GM13977 (cell line): ENCODE measurements at places on chromosomes 11 and 22.

DNA sequence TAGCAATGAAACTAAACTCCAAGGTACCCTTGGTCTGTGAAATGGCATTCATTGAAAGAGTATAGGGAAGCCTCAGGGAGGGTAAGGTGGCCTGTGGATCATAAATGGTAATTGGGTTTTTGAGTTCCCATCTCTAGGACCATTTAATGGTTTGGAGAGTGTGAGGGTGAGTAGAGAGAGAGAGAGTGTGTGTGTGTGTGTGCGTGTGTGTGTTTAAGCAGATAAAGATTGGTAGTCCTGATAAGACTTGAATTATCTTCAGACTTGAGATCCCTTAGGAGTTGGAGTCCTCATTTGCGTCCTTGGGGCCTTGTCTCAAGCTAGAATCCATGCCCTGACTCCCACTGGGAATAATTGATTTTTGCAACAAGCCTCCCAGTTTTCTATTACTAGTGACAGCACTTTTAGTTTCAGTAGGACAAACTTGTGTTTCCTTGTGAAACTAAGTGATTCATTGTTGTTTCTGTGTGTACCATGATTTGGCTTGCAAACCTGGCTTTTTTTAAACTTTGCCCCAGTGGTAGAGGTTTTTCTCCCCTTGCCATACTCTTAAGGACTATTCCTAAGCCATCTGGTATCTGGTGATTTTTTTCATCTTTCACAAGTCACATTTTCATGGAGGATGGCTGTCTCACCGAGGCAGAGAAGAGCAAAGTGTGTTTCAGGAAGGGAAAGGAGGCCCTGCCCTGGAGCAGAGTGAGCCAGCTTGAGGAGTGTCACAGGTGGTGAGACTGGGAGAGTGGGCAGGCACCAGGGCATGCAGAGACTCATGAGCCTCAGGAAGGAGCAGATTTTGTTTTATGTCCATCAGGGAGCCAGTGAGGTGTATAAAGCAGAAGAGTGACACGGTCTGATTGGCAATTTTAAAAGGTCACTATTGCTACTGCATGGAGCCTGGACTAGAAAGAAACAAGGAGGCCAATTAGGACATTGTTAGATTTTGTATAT is 26.7 kb downstream of the ALKBH3 start:
- no peak for DNase-seq

GRCh38 chr11:75558939-75559843 is 2.9 kb upstream of the SERPINH1 start:
- no peak for DNase-seq

- DNase-seq = no peak
These were observed 27.6 kb downstream of the RCOR2 start for GRCh38 chr11:63889344-63889743.

DNA sequence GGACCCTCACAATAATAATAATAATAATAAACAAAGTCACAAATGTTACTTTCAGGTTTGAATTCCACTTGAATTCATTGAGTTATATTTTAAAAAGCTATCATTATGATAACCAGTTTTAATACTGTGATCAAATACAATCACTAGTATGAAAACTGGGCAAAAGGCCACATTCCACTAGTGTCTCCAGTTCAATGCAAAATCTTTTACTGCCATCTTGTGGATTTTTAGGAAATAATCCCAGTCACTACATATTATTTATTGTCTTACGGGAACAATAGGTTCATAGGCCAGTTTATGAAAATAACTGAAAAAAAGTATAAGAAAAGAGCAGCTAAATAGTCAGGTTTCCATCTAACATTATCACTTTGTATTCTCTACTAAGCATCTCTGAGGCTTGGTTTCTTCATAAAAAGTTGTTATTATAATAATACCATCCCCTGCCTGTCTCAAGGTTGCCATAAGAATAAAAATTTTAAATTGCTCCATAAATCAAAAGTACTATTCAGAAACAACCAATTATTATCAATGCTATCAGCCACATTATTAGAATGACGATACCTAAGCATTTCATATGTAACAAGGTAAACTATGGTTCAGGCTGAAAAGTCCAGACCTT is 533.9 kb upstream of the CCDC90B start:
- peak; percentile 12 for DNase-seq

DNA sequence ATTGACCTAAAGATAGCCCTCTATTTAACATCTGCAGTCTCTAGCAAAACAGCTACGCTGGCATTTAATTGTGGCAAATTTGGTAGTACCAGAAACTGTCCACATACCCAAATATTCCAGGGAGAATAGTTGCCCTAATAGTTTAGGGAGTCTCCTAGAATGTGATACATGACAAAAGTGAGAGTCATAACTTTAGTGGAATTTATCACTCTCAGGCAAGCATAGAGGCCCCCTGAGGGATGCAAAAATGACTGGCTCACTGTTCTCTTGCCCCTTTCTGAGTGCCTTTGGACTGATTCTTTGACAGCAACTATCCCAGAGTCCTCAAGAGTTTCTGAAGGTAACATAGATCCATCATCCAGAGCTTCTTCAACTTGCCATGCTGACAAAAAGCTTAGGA is 2.3 kb upstream of the OR51B4 start:
- no peak for DNase-seq

- no peak for DNase-seq
These were observed 315.8 kb downstream of the CASP12 start for GRCh38 chr11:104582431-104582830.

DNA sequence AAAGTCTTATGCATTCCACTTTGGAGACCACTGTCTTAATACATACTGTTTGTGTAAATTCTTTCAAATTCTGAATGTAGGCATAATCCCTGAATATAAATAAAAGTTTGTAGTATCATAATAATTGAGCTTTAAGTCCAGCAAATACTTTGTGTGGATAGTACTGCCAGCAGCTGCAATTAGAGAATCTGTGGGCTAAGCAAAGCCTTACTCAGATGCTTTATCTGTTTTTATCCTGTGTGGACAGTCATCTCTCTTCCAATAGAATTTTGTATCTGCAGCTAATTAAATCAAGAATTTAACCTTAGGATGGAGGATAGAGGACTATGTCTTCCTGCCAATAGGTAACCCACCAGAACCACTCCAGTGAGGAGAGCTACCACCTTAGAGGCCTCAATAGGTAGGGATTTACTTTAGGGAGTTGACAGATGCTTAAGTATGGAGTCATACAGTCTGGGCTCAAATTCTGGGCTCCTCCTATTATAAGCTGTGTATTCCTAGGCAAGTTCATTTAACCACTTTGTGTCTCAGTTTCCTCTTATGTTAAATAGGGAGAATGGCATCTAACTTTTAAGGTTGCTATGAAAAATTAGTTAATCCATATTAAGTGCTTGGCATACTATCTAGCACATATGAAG is 71.1 kb downstream of the STIM1 start:
- DNase-seq = no peak

GRCh38 chr11:65383778-65384177 is 1.3 kb upstream of the SLC25A45 start:
- DNase-seq = no peak

DNA sequence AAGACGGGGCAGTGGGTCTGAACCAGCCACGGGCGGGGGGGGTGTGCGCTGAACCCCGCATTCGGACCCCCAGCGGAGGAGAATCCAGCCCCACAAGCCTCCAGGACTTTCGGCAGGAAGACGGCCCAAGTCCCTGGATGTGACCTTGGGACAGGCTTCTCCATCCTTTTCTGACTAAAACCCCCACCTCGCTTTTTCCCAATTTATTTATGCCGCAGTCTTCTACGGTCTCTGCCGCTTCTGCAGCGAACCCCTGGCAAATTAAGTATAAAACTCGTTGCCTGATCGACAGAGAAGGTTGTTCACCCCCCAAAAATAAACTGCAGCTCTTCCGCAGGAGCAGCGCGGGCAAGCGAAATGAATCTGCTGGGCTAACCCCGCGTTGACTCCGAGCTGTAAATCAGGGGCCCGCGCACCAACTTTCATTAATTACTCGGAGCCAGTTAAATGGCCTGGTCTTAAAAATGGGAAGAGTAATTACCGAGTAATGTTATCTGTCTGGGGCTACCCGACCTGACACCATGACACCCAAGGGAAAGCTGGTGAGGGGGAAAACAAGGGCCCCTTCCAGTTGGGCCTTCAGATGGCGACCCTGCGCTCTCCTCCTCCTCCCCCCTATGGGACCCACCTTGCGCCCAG is 6.6 kb downstream of the WT1 start:
- DNase-seq = no peak

DNA sequence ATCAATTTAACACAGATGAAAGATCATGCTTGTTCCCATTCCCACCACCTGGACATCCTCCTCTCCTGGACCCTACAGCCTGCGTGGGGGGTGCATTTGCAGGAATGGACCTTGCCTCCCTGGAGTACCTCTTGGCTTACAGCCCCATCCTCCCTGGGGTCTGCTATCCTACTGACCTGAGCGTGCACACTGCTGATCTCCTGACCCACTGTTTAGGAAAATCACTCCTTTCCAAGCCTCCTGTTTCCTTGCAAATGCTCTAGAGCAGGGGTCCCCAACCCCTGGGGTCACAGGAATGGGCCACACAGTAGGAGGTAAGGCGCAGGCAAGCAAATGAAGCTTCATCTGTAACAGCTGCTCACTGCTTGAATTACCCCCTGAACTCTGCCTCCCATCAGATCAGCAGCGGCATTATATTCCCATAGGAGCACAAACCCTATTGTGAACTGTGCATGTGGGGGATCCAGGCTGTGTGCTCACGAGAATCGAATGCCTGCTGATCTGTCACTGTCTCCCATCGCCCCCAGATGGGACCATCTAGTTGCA is 88.2 kb upstream of the SEPTIN5 start:
- DNase-seq = no peak

DNA sequence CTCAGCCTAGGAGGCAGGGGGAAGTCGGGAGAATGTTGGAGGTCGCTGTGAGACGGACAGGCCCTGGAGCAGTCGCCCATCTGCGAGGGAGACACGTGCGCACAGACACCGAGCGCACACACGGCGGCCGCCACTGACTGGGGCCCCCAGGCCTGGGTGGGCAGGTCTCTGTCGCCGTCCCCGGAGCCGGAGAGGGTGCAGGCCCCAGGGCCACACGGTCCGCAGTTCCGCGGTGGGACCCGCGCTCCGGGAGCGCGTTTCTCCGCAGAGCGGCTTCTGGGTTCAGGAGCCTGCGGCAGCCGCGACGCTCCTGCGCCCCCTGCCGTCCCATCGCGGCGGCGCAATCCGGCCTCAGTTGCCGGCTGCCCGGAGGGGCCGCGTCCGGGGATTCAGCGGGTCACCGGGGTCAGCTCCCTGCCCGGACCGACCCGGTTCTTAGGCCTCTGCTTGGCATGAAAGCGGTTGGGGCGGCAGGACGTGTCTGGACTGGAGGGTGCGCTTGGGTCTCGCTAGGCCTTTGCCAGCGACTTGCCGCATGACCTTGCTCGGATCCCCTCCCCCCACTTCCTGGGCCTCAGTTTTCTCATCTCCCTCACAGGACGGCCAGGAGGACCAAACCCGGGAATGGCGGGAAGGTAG is 31.2 kb downstream of the PDE2A start:
- DNase-seq = peak; percentile 94

- DNase-seq = no peak
These were observed 55.3 kb downstream of the EP300 start for GRCh38 chr22:41147722-41148121.

GRCh38 chr11:8335186-8335585 is 71.5 kb upstream of the LMO1 start:
- no peak for DNase-seq

DNA sequence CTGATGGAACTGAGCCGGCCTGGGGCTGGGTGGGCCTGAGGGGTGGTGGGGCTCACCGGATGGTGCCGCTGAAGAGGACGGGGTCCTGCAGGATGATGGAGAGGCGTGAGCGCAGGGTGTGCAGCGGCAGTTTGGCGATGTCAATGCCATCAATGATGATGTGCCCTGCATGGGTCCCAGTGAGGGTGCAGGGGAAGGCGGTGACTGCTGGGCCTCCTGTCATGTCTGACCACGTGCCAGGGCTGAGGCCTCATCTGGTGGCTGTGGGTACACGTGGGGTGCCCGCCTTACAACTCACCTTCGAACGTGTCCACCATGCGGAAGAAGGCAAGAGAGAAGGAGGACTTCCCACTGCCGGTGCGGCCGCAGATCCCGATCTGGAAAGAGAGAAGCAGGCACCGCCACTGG is 7.1 kb upstream of the KCNJ11 start:
- peak; percentile 2 for DNase-seq
